ENCODE measurements at places on chromosomes 16 and 17.

DNA sequence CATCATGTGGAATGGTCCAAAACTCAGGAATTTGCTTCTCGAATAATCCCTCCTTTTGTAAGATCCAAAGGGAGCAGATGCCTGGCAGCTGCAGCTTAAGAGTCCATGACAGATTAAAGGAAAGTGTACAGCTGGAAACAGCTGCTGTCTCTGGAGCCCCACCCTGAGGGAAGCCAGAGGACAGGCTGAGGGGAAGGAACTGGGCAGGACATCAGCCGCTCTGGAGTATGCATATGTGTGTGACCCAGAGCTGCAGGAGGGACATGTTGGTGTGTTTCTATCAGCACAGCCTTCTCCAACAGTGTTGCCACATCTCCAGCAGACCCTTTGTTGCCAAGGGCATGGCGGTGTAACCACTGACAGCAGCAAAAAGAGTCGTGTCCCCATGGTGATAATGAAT is 46.2 kb downstream of the CYB561 start:
- DNase-seq, result no peak

GRCh38 chr16:31371619-31372484 is 16.9 kb downstream of the ITGAX start:
- DNase-seq, result no peak

- DNase-seq, result no peak
Measured at GRCh38 chr17:67413388-67413787, 36.3 kb downstream of the PITPNC1 start.

DNA sequence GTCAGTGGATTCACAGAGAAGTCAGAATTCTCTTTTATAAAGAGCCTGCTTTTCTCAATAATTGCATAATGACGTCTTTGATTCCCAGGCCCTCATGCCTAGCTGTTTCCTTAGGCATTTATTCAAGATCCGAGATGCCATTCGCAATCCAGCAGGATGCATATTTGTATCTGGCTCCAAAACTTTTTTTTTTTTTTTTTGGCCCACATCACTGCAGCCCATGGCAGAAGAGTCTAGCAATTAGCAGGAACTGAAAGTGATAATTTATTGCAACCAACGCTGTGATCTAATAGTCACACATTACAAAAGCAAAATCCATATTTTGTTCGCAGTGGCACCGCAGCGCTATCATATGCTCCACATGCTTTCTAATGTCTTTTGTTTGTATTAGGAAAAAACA is 503.4 kb downstream of the MAF start:
- no peak for DNase-seq

DNA sequence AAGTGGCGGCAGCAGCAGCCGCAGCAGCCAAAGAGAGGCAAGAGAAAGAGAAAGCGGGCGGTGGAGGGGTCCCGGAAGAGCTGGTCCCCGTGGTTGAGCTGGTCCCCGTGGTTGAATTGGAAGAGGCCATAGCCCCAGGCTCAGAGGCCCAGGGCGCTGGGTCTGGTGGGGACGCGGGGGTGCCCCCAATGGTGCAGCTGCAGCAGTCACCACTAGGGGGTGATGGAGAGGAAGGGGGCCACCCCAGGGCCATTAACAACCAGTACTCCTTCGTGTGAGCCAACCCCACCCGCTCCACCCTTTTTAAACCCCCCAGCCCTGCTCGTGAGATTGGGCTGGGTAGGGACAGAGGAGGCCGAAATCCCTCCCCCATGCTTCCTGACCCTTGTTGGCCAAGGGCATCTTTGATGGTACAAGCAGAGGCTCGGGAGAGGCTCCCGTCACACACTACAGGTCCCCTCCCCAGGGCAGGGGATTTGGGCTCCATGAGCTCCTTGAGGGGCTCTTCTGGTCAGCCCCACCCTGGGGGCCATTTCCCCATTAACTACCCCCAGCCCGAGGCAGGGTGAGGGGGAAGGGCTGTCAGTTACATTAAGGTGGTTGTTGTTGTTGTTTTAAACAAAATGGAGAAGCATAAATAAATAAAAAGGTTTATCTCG is 4.6 kb upstream of the ATP2A1 start:
- peak; percentile 77 for DNase-seq

GRCh38 chr16:17379121-17379571 is 91.6 kb downstream of the XYLT1 start:
- no peak for DNase-seq

DNA sequence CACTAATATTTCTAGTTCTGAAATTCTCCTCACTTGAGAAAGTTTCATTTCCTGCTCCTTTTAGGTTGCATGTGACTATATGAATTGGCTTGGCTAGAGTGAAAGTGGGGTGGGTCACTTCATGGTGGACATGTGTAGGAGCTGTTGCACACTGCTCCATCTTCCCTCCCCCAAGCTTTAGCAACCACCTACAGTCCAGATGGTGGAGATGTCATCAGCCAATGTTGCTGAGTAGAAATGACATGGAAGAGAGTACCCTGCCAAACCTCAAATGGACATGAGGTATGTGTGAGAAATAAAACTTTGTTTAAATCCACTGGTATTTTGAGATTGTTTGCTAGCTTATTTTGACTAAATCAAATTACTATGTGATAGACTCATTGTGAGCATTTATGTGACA is 281.5 kb downstream of the CA10 start:
- no peak for DNase-seq

DNA sequence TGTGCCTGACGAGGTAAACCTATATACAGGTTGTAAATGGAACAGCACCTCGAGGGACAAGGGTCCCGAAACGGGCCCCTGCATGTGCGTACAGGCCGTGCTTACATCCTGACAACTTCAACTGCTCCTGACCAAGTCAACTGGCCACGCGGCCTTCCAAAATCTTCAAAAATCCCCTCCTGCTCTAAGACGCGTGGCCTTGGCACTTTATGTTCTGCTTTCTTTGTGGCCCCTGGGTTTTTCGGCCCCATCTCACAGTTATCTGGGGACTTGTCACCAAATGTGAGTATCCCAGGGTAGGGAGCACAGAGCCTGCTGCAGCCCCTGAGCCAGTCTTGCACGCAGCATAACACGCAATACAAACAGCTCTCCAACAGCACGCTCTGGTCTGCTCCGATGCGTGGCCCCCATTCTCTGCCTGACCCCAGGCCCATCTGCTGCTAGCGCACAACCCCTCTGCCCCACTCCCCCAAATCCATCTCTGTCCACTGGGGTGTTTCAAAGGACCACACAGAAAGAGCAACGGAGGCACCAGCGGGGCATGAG is 659 bp downstream of the RPH3AL start:
- no peak for DNase-seq

DNA sequence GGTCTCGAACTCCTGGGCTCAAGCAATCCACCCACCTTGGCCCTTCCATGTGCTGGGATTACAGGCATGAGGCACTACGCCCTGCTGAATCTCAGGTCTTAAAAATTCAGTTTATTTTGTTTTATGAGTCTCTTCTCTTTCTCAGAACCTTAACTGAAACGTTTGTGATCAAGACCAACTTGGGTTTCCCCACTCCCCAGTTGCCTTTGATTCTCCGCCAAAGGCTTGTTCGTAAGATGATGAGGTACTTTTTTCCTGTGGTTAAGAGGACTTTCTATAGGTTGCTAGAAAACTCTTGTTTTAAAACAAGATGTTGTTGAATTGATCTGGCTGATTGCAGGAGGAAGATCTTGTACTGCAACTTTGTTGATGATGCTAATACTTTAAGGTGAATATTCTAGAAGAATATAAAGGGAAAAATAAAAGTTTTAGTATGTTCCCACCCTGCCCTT is 11.7 kb downstream of the ABCC1 start:
- no peak for DNase-seq

GRCh38 chr17:16349431-16349830 is 3.8 kb downstream of the CENPV start:
- DNase-seq, result no peak

DNA sequence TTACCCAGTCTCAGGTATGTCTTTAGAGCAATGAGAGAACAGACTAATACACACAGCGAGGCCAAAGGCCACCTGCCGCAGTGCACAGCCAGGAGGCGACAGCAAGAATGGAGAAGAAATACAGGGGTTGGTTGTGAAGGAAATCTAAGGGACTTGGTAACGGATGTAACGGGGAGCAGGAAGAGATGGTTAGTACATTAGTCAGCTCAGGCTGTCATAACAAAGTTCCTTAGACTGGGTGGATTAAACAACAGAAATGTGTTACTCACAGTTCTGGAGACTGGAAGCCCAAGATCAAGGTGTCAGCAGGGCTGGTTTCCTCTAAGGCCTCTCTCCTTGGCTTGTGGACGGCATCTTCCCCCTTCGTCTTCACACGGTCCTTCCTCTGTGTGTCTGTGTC is 47.1 kb downstream of the TVP23C start:
- no peak for DNase-seq

DNA sequence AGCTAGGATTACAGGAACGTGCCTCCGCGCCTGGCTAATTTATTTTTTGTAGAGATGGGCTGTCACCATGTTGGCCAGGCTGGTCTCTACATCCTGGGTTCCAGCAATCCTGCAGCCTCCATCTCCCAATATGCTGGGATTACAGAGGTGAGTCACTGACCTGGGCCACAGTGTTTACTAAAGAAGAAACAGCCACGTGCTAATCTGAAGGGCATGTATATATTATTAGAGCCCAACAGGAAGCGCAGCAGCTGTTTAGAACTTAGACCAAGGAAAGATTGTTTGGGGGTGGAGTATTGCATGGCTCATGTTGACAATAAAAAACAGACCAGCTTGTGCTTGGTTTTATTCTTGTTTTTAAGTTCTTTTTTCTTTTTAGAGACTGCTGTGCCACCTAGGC is 60.2 kb downstream of the HAPSTR1 start:
- no peak for DNase-seq

DNA sequence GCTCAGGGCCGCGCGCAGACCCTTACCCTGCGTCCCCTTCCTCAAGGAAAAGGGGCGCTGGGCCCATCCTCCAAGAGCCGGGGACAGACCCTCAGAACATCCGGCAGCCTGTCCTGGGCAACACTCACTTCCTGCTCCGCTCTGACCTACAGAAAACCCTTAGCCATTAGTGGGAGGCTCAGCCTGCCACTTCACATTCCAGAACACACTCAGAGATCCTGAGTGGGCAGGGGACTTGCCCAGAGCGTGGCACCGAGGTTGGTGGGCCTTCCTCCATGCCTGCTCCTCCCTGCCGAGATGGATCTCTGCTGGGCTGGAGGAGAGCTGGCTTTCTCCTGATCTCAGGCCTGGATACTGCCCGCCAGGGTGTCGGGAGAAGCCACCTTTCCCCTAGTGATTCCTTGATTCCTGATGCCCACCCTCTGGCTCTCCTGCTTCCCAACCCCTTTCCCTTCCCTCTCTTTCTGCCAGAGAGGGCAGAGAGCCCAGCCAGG is 1.5 kb downstream of the SCARF1 start:
- DNase-seq, result no peak

DNA sequence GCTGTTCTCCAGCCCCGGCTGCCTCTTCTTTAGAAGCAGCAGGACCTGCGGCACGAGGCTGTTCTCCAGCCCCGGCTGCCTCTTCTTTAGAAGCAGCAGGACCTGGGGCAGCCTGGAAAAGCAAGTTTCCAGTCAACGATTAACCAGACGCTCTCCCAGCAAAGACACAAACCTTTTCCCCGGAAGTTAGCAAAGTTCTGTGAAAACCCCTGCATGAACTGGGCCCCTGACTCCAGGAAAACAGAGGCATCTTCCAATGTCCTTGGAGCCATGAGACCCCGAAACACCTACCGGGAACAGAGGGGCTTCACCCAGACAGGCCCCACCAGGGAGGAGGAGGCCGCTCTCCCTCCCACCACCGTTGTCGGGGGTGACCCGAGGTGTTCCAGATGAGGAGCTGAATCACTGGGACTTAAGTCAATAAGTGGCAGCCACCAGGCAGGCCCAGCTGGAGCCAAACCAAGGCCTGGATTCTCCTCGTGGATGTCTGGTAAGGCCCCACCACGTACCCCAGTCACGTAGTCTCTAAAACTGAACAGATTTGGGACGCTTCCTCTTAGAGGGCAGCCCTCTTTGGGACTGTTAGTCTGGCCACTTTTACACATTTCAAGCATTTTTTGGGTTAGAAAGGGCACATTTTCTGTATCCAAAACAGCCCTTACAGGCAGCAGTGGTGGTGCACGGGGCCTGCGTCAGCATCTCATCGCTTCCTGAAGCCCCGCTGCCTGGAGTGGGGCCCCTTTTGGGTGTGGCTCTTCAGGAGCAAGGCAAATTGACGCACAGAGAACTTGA is at the start of gene RPH3AL:
Gene RPH3AL, minus strand, starts transcription at position 387 of the 792 bp plus-strand sequence. CDS start 25,264 bp downstream, outside the sequence.
- no peak for DNase-seq

DNA sequence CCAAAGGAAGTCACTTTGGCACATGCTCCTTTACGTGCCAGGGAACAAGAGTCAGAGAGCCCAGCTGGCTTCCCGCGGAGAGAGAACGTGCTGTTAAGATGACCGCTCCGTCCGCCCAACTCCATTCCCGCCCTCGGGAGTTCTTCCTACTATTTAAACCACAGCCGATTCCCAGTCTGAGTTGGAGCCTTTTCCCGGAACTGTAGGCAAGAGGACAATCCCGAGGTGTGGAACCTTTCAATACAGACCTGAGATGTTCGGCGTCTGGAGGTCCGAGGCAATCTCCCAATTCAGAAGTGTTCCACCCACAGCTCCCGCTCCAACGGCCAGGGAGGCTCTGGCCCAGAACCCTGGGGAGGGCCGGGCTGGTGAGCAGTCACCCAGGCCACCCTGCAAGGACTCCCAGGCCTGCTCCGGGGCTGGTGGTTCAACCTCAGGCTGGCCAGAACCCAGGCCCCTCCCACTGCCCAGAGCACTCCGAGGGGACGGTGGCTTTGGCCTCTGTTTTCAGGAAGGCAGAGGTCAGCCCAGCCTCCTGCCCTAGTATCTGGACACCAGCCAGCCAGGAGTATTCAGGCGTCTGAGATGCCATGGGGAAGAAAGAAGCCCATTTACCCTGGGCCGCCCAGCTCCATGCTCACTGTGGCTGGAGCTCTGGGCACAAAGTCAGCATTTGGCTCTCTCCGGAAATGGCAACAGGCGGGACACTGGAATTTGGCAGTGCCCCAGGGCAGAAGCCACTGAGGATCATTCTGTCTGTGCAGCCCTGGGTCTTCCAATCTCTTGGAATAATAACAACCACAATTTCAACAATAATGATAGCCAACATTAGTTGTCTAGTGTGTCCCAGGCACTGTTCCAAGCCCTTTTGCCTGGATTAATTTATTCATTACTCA is 21.4 kb downstream of the EMP2 start:
- DNase-seq, result no peak

All from WTC11 (cell line).